ENCODE measurements at places on chromosomes 16 and 17.

DNA sequence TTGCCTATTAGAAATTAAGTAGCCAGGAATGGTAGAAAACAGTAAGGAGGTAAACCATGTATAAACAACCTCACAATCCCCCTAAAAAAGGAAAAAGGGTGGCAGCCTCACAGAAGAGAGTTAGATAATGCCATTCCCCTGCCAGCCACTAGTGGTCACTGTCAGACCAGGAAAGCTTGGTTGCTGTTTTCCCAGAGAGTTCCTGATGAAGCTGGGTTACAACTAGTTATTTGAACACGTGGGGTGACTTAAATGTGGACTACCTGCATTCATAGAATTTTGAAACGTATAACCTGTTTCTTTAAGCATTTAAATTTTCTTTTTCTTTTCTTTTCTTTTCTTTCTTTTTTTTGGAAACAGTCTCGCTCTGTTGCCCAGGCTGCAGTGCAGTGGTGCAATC is 5.8 kb downstream of the GPRC5C start:
- DNase-seq: no peak

DNA sequence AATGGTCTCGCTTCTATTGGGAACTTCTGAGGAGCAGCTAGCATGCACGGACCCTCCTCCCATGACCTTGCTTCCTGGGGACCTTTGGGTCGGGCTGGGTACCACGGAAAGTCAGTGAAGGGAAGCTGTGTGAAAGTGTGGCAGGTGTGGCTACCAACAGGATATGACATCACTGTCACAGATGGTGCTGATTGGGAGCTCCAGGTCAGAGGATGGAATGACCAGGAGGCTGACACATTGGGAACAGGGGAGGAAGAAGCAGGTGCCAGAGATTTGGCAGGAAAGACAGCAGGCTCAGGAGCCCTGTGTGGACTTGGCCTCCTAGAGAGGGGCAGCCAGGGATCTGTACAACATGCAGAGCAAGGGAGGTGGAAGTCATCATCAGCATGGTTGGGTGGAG is 34.0 kb downstream of the CPNE2 start:
- no peak for DNase-seq

DNA sequence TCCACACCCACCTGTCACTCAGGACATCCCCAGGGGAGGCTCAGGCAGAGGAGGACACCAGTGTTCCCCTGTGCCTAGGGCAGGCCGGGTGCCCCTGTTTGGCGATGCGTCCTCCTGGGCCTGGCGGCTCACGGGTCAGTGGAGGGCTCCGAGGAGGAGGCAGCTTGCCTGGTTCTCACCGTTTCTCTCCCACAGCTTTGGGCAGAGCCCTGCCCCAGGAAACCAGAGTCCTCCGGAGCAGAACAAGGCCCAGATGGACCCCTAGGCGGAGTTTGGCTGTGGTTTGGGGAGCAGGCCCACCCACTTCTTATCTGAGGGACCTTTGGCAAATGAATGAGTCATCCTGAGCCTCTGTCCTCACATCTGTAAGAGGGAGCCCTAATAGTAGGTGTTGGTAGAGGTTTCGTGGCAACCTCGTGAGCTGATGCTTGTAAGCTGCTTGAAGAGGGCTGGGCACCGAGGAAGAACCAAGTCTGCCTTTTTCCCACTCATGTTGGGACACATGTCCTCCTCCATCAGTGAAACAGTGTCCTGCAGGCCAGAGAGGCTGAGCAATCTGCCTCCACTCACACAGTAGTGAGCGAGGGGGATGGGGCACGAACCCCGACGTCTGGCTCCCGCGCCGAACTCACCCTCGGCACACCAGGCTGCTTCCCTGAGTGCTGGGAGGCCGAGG is 247.0 kb upstream of the CIBAR2 start:
- peak; percentile 22 for DNase-seq

DNA sequence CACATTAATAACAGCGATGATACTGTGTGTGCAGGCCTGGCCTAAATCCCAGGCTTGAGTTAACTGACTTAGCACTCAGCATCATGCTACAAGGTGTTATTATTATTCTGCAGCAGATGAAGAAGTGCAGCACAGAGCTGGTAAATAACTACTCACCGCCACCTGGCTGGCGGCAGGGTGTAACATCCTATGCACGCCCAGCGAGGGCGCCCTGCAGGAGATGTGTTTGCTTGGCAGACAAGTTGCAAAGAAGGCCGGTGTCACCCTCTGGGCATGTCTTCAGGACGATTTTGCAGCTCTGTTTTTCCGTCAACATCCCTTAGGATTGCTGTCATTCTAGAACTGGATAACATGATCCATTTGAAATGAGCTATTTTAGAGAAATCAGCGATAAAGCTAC is 30.1 kb downstream of the DNAH9 start:
- no peak for DNase-seq

- DNase-seq: no peak
Observed at GRCh38 chr16:3295783-3296182, 9.4 kb downstream of the TIGD7 start.

DNA sequence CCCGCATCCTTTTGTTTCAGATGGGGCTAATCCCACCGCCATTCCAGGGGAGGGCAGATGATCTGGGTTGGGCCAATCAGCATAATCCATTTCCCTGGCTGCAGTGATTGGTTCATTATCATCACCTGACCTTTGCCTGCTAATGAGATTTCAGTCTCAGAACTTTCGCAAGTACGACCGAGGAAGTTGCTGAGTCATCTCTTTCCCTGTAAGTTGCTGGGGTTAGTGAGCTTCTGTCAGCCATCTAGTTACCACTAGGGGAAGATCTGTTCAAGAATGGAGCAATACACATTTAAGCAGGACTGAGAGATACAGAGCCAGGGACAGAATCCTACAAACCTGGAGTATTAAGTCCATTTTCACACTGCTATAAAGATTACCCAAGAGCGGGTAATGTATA is 65.3 kb upstream of the NUDT7 start:
- peak; percentile 22 for DNase-seq

DNA sequence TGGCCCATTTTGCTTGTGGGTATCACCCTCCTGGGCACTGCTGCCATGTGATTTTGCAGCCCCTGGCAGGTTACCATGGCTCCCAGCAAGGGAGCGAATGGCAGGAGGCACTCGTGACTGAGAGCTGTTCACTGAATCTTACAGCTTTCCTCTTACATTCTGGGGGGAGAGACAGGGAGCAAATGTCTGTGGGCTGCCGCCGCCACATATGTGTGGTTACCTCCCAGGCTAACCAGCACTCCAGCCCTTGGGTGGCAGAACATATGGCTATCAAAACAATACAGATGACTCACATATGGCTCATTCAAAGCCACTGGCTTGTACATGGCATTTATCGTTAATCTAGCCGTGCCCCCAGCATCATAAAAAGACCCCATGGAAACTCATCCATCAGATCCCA is 19.8 kb downstream of the GTF3C1 start:
- DNase-seq: no peak
